Hypothalamus (tissue), 51 donors: ENCODE measurements at places on chromosomes 6 and 20.

DNA sequence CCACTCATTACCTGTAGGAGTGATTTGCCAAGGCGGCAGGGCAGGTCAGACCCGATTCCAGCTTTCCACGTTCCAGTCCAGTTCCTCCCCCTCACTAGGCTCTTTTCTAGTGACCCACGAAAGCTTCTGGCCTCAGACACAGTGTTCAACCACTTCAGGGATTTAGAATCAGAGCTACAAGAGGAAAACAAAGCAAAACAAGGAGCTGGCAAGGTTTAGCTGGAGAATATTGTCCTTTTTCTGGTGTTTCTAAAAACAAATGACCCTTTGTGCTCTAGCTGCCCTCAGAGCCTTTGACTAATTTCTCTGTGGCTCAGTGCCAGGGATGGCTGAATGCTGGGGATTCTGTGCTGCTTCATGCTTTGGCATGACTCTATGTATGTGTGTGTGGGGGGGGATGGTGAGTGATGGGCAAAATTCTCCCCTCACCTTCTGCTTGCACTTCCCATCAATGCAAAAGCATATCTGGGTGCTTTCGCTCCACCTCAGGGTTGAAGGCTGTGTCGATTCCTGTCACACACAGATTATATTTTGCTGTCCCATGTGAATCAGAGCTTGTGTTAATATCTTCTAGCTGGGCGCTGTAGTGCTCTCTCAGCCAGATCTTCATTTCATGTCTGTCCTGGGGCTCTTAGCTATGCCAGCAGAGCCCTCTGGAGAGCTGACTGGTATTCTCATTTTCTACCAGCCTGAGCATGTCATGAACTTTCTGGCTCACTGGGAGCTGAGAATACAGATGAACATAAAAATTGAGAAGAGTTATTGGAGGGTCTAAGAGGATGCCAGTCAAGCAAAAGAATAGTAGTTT is 19.3 kb upstream of the NEDD9 start:
- peak; percentile 74 for DNase-seq

GRCh38 chr6:40456390-40457013 is 130.7 kb downstream of the LRFN2 start:
- no peak for DNase-seq

DNA sequence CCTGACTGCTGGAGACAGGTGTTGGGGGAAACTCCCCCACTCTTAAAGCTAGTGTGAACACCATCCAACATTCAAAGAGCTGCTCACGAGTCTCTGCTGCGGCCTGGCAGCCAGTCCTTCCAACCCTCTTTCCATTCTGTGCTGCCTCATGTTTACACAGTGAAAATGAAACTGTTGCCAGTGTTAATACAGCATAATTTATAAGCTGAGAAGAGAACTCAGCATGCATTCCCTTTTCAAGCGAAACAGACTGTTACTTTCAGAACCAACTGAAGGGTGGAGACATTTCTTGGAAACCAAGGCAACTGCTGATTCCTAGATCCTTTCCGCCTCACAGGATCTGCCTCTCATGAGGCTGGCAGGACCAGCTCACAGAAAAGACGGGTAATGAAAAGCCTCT is 533.8 kb upstream of the ID4 start:
- no peak for DNase-seq

- DNase-seq, result no peak
Observed at GRCh38 chr20:34947336-34947735, 8.3 kb downstream of the GSS start.

DNA sequence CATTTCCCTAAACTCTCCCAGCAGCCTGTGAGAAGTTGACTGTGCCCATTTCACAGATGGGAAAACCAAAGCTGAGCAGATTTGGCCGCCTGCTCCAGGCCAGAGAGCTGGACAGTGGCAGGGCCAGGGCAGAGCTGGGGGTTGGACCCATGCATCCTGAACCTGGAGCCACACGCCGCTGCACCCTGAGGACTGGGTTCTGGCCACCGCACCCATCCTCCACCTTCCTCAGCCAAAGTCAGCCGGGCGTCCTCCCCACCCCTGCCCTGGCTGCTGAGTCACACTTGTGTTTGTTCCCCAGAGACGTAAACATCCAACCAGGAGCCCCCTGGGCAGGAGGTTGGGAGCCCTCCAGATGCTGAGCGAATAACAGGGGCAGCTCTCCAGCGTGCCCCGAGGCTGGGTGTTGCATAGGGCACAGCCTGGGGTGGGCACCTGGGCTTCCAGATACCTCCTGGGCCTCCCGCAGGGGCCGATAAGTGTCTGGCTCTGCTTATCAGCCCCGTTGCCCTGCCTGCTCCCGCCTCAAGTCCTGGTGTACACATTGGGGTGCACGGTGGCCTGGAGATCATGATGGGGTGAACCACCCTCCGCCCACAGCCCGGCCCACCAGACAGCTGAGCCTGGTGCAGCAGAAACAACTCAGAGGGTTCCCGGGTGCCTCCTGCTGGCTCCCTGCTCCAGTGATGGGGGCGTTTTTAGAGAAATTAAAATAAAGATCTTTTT is 23.8 kb downstream of the RBM38 start:
- DNase-seq, result no peak

DNA sequence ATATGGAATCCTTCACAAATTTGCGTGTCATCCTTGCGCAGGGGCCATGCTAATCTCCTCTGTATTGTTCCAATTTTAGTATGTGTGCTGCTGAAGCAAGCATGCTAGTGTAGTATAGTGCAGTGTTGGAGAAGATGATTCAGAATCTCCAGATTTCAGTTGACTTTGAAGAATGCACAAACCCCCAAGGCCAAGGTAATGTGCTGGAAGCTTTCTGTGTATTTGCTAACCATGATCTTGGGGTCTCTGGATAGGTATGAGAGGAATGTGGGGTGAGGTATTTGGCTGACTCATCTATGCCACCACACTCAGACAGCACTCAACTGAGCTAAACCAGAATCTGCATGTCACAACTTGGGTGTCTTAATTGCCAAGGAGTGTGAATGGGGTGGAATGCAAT is 42.6 kb upstream of the DEK start:
- DNase-seq, result no peak
